Endothelial cell of umbilical vein (primary cell): ENCODE measurements at places on chromosomes 1 and 21. TPM values are rescaled to one million over a fixed set of nuclear protein-coding genes. Genes with fewer than 3 reads are reported as not detected.

Gene RUNX3
- not detected in 2 replicates for total RNA-seq

Gene GRIK1
- not detected in 2 replicates for total RNA-seq

Gene ADAMTS4
- total RNA-seq, result 8.9 and 13.6 TPM in 2 replicates

Gene TMEM269
- total RNA-seq, result not detected in 2 replicates

Gene STIL
- 24.7 and 28.1 TPM in 2 replicates for total RNA-seq

Gene ATP6V1G3
- total RNA-seq, result not detected in 2 replicates

Gene SGIP1
- 51.0 and 68.9 TPM in 2 replicates for total RNA-seq

Gene MYOC
- total RNA-seq, result not detected in 2 replicates

Gene PTGS2
- 21.6 and 24.1 TPM in 2 replicates for total RNA-seq

Gene IRF2BP2
- total RNA-seq, result 109 TPM in 2 replicates

Gene FMO1
- total RNA-seq, result not detected in 2 replicates

Gene RIPK4
- total RNA-seq, result not detected in 2 replicates

Gene TAL1
- total RNA-seq, result 50.2 and 52.4 TPM in 2 replicates

Gene LENEP
- 0.64 and 0.88 TPM in 2 replicates for total RNA-seq

Gene CELA2B
- total RNA-seq, result not detected in 2 replicates

Gene TFF1
- not detected in 2 replicates for total RNA-seq

Gene PSRC1
- 23.4 and 29.3 TPM in 2 replicates for total RNA-seq

Gene HSPB7
- not detected in 2 replicates for total RNA-seq

Gene ARHGEF16
- total RNA-seq, result 0.51 and 1.3 TPM in 2 replicates

Gene CYP4B1
- not detected in 2 replicates for total RNA-seq

Gene ATP1A4
- not detected in 2 replicates for total RNA-seq

Gene FASLG
- total RNA-seq, result not detected in 2 replicates

Gene PIK3C2B
- total RNA-seq, result 41.8 and 49.0 TPM in 2 replicates

Gene TNNI3K
- not detected in 2 replicates for total RNA-seq

Gene SLAMF1
- not detected in 2 replicates for total RNA-seq

Gene SDC3
- total RNA-seq, result 20.8 and 25.9 TPM in 2 replicates

Gene MARCKSL1
- 249 and 265 TPM in 2 replicates for total RNA-seq

Gene KIF26B
- 0.25 and 0.49 TPM in 2 replicates for total RNA-seq

Gene SYCP1
- not detected in 2 replicates for total RNA-seq

Gene DCST2
- total RNA-seq, result 0.23 and 0.51 TPM in 2 replicates

Gene AK5
- total RNA-seq, result 3.3 and 7.5 TPM in 2 replicates

Gene KRTAP10-11
- not detected in 2 replicates for total RNA-seq

Gene TSHB
- not detected in 2 replicates for total RNA-seq

Gene CD1C
- total RNA-seq, result not detected in 2 replicates
